ENCODE measurements at places on chromosomes 12 and 14. TPM values are rescaled to one million over a fixed set of nuclear protein-coding genes. Genes with fewer than 3 reads are reported as not detected.
A peak's percentile ranks its signal among the peaks of the same experiment; 100 is the strongest.

DNA sequence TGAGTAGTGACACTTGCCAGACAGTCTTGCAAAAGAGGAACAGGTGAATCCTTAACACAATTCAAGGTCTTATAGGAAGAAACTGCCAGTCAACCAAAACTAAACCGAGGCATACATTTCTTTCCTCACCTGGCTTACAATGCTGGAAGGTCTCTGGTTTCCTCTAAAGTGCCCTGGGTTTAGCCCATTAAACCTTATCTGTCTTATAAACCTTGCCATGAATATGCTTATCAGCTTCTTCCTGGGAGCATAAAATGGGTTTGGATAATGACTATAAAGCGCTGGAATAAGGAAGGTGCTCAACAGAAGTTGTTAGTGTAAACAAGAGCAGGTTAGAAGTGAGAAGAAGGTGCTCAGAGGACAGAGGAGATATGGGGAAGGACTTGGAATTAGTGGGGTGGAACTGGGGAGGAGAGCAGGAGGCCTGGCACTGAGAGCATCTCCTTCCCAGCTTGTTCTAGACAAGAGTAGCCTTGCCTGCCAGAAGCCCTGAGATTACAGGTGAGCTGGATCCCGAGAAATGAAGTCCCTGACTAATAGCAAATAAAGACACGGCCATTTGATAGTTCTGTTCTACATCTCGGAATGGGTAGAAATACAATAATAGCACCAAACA, 14.1 kb upstream of the GPRC5A start:
- DNase-seq, result no peak

Gene CLEC1B
- total RNA-seq, result not detected

DNA sequence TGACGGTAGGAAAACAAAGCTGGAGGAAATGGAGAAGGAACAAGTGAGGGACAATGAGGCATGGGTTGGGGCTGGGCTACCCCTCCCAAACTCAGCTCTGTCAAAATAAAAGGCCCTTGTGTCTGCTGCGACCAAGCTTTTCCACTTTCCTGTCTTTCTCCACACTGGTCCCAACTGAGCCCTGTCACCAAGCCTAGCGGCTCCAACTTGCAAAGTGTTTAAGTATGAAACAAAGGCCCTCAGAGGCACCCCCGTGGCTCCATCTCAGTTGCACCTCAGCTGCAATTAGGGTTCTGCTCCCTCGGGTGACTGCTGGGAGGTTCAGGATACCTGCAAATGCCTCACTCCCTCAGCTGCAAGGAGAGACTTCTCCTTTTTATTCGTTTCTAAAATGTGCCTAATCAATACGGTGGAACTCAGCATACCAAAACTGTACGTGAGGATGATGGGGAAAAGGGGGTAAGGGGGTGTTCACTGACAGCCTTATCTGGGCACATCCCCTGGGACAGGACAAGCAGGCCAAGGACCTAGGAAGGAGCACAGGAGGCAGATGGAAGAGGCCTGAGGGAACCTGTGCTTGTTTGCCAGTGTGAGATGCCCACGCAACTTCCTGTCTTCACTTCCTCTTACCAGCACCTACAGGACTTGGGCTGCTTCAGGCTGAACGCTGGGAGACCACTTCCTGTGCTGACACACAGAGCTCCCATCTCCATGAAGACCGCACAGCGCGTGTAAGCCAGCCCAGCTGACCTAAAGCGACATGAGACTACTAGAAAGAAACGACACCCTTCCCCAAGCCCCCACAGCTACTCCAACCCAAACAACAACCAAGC, 8.9 kb downstream of the VAMP1 start:
- DNase-seq, result peak; percentile 72

DNA sequence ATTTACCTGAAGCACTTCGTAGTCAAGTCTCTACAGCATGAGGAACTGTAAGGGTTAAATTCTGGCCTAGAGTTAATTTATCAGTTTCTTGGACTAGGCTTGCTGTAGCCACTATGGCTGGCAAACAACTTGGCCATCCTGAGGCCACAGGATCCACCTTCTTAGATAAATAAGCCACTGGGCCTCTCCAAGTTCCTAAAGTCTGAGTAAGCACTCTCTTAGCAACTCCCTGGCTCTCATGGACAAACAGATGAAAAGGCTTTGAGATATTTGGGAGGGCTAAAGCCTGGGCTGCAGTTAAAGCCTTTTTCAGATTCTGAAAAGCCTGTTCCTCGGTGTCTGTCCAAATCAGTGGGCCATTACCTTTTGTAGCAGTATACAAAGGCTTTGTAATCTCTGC, 675.0 kb downstream of the TMEM121 start:
- no peak for DNase-seq

GRCh38 chr12:57694459-57695019, 607 bp downstream of the OS9 start:
- peak; percentile 79 for DNase-seq

Gene TGFB3
- 2.0 TPM for total RNA-seq

- no peak for DNase-seq
Observed at GRCh38 chr14:32013083-32013482, 64.0 kb upstream of the ARHGAP5 start.

DNA sequence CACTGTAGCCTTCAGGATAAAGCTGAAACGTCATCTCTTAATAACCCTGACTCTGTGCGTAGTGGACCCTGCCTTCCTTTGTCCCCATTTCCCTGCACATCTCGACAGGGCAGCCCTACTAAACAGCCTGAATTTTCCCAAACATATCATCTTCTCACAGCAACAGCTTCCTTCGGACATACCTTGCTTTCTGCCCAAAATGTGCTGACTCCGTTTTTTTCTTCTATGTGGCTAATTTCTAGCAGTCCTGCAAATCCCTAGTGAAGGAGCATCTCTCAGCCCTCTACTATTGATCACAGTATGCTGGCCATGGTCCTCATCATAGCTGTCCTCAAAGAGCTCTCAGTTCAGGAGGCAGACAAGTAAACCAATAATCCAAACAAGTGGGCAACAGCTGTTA, 53.1 kb upstream of the PCED1B start:
- no peak for DNase-seq

DNA sequence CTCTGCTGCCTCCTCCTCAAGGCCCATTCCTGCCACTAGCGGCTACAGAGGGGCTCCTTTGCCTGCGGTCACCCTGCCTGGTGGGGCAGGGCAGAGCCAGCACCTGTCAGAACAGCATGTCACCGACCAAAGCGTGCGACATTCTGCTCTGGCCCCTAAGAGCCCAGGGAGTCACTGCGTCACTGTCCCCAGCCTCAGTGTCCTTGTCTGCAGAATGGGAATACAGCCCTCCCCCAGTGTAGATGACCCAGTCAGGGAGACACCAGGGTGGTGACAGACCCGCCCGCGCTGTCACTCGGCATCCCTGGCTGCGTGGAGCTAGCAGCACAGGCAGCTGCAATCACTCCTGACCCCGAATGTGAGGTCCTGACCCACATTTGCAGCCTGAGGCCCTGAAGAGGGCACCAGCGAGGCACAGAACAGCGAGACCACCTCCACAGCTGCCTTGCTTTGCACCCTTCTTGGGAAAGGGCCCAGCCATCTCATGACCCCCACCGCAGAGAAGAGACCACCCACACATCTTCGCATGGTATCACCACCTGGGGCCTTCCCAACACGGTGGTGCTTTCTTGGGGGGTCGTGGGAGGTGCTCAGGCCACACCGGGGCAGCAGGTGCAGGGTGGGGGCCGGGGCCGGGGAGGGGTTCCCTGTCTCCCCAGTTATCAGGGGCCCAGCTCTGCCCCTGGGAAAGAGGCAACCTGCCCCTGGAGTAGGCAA, 2.5 kb downstream of the AHNAK2 start:
- DNase-seq, result no peak

Gene MGAT4C
- under 0.01 TPM for total RNA-seq

- DNase-seq, result no peak
Observed at GRCh38 chr12:101619026-101619786, 24.4 kb downstream of the MYBPC1 start.

Gene APOF
- not detected for total RNA-seq

GRCh38 chr12:46101485-46101869, 111.1 kb upstream of the SCAF11 start:
- DNase-seq, result no peak

DNA sequence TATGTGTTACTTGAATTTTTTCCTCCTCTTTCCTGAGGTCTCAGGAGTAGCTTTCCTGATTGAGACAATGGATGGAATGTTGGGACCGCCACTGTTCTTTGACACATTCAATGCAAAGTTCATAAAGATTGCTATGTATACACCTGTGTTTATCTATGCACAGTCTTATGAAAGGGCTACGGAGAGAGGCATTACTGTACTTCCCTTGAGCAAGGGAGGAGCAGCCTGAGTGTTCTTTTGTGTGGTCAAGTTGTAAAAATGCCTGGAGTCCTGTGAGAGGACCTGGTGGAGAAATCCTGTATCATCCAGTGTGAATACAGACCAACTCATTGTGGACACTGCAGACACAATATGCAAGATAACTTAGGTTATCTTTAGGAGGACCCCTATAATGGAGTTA, 1.2 kb downstream of the SRGAP1 start:
- peak; percentile 57 for DNase-seq

Gene TRIAP1
- total RNA-seq, result 30.5 TPM

Gene CCDC91
- 6.3 TPM for total RNA-seq

- DNase-seq, result peak; percentile 67
Observed at GRCh38 chr14:70317969-70318634, 41.4 kb downstream of the COX16 start.

DNA sequence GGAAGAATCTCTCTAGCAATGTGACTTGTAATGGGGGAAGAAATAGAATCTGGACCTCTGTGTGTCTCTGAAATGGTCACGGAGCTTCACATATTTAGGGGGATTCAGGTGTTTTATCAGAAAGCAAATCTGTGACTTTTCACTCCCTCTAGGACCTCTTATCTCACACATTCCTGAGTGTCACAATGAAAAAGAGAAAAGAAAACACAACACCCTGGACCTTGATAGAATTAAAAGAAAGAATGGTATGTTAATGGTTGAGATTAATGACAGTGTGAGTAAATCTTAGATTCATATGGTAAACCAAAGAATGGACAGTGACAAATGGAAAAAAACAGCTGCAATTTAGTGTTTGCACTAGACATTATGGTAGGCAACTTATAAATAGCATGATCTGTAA, 68.5 kb downstream of the PKP2 start:
- DNase-seq, result no peak

- DNase-seq, result no peak
Observed at GRCh38 chr14:71250791-71251190, 343.5 kb downstream of the PCNX1 start.

DNA sequence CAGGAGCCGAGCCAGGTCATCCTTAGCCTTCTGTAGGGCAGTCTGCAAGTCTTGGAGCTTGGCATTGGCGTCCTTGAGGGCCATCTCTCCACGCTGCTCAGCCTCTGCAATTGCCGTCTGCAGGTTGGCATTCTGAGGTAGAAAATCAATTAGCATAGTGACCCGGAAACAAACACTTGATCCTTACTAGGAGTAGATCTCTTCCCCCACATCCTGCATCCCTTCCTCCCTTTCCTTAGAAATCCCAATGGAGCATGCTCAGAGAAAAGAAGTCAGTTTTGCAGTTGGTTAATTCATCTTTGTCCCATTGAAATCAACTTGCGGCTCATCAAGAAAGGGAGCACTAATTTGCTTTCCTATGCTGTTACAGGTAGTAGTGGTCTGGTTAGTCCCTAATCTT, 6.1 kb downstream of the KRT76 start:
- no peak for DNase-seq

GRCh38 chr14:53411125-53411524, 258.0 kb upstream of the DDHD1 start:
- DNase-seq, result no peak

Gene OAS2
- 0.60 TPM for total RNA-seq

- no peak for DNase-seq
Observed at GRCh38 chr12:98422359-98422758, 93.0 kb upstream of the TMPO start.

DNA sequence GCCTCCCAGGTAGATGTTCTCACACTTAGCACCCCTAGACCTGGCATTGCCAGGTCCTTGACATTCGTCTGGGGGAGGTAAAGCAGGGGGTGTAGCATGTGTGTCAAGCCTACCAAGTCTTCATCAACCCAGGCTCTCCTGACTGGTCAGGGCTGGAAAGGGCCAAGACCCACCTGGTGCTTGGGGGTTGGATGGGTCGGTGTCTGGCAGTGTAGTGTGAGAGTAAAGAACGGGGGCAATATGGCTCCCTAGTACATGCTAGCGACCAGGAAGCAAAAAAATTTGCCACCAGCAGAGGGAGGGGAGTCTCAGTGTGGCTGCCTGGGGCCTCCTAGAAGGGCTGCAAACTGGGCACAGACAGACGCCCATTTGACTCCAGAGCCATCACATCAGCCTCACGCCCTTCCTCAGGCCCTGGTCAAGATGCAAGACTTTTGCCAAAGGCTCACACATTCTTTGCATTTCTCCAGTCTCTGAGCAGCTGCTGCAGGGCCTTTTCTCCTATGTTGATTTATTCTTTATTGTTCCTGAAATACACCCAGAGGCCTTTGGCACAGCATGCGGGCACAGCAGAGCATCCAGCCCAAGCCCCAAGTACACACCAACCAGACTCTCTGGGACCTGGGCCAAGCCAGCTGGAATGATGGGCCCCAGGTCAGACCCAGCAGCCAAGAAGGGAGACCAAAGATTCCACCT, 38.3 kb upstream of the PNMA1 start:
- peak; percentile 48 for DNase-seq

Gene TULP3
- total RNA-seq, result 15.9 TPM

Gene GDF3
- 0.79 TPM for total RNA-seq

DNA sequence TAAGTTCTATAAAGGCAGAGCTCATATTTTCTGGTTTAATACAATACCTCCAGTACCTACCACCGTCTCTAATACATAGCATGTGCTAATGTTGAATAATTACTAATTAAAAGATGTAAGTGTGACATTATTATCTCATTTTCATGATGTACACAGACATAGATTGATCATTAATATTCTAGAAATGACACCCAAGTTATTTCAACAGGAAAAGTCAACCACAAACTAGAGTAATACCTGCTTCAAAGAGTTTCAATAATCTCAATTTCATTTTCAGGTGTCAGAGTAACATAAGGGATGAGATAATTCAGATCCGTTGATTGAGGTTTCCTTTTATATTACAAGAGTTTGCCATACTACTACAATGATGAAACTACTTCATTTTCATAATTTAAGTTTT, 388.9 kb downstream of the SOX5 start:
- no peak for DNase-seq
